Stomach (tissue), 19 donors: ENCODE measurements at places on chromosomes 11 and 22. TPM values are rescaled to one million over a fixed set of nuclear protein-coding genes. Genes with fewer than 3 reads are reported as not detected.

Gene NFAM1
- 18.1 TPM for total RNA-seq

Gene LIF
- not detected for total RNA-seq

Gene BIRC3
- total RNA-seq, result 58.5 TPM

Gene MPEG1
- 18.4 TPM for total RNA-seq

GRCh38 chr22:34986523-34986922, 79.4 kb upstream of the ISX start:
- H3K4me1 ChIP-seq, result no peaks in the 10 kb centered on the region
- DNase-seq, result no peak
- no peaks in the 10 kb centered on the region for H3K36me3 ChIP-seq
- H3K4me3 ChIP-seq, result no peak overlapping the region
- no peaks in the 10 kb centered on the region for H3K27me3 ChIP-seq

Gene MUC6
- total RNA-seq, result 0.29 TPM

DNA sequence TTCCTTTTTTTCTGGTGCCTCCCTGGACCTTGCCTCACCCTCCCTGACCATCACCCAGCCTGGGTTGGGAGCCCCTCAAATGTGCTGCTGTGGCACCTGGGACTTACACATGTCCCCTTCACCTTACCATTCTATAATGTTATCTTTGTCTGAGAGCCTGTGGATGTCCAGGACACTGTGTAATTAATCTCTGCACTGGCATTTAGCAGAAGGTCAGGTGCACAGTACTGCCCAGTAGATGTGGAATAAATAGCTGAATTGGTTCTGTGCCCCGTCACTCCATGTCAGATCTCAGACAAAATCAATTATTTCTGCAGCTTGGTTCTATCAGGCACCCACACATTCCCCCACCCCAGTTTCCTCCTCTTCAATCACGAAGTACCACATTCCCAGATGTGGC, 19.9 kb upstream of the DKK3 start:
- H3K36me3 ChIP-seq, result no peaks in the 10 kb centered on the region
- no peaks in the 10 kb centered on the region for H3K27me3 ChIP-seq
- H3K4me3 ChIP-seq, result no peak overlapping the region
- DNase-seq, result no peak
- H3K4me1 ChIP-seq, result peaks cover 22% of the 10 kb centered on the region
- no peak overlapping the region for H3K27ac ChIP-seq

Gene CEP126
- total RNA-seq, result 2.6 TPM

DNA sequence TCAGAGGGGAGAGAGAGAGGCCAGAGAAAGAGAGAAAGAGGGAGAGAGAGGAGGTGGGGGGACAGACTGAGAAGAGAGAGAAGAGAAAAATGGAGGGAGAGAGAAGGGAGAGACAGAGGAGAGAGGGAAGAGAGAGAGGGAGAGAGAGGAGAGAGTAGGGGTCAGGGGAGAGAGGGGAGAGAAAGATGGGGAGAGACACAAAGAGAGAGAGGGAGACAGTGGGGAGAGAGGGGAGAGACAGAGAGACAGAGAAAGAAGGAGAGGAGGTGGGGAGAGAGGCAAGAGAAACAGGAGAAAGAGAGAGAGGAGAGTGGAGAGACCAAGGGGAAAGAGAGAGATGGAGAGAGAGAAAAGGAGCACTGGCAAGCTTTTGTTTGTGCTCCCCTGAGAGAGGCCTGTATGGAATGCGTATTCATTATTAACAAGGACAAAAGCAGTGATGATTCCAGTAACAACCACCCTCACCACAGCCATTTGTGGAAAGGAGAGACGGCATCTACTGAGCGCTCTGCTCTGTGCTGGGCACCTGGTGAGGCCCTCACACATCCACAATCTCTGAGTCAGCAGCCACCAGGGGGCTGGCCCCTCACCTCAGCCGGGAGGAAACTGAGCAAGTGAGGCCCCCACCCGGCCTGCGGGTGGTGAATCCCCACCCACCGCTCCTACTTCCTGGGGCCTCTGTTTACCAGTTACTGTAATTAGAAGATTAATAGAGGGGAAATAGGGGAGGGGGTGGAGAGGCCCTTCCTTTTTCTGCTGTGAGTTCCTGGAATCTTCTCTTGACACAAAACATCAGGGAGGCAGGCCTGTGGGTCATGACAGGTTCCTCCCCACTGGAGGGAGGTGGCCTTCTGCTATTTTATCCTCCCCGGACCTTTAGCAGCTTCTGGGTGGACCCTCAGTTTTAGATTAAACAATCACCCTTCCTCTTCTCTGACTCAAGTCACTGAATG, 14.6 kb upstream of the MIAT start:
- H3K27me3 ChIP-seq, result peaks cover 19% of the 10 kb centered on the region
- H3K36me3 ChIP-seq, result no peaks in the 10 kb centered on the region
- DNase-seq, result peak; percentile 39
- no peak overlapping the region for H3K4me3 ChIP-seq

GRCh38 chr11:42043312-42043711, 583.9 kb upstream of the LRRC4C start:
- no peak overlapping the region for H3K4me3 ChIP-seq
- no peaks in the 10 kb centered on the region for H3K27me3 ChIP-seq
- H3K4me1 ChIP-seq, result no peaks in the 10 kb centered on the region
- H3K27ac ChIP-seq, result no peak overlapping the region
- H3K36me3 ChIP-seq, result no peaks in the 10 kb centered on the region
- DNase-seq, result no peak

DNA sequence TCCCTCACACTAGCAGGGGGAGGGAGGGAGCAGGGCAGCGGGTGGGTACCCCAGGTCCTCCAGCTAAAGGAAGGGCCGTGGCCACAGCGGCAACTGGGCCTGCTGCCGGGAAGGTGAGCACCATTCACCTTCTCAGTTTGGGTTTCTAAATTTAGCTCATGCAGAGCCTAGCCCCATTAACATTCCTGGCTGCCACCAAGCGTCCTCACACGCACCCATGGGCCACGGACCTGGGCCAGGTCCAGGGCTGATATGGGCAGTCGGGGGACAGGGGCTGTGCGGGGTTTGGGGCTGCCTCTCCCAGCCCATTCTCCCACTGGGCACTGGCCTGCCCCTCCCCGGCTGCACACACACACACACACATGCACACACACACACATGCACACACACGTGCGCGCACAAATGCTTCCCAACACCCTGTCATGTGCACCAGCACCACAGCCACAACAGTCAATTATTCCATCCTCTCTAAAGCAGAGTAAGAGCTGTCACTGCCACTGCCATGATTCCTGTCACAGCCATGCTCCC, 28.7 kb downstream of the SYT7 start:
- no peaks in the 10 kb centered on the region for H3K36me3 ChIP-seq
- peaks cover 7% of the 10 kb centered on the region for H3K4me1 ChIP-seq
- no peak for DNase-seq
- no peak overlapping the region for H3K27ac ChIP-seq
- no peak overlapping the region for H3K4me3 ChIP-seq
- peaks cover 97% of the 10 kb centered on the region for H3K27me3 ChIP-seq

GRCh38 chr11:7672276-7672959, 882 bp downstream of the CYB5R2 start:
- H3K4me3 ChIP-seq, result no peak overlapping the region
- H3K4me1 ChIP-seq, result peaks cover 37% of the 10 kb centered on the region
- H3K27me3 ChIP-seq, result no peaks in the 10 kb centered on the region
- peak; percentile 52 for DNase-seq

DNA sequence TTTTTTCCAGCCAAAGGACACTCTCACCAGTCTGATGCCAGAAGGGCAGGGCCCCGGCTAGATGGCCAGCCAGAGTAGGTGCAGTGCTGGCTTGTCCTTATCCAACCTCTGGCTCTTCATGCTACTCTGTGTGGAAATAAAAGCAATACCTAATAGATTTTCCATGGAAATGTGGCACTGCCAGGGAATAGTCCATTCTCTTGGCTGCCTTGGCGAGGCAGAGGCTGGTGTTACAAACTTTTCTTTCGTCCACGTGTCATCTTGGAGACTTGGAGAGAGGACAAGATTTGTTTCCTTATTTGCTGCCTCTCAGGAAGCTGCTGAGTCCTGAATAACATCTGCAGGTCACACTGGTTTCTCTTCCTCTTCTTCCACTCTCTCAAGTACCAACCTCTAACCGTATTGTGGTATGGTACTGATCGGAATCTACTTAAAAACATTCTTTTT, 17.2 kb upstream of the C1QTNF4 start:
- H3K27me3 ChIP-seq, result no peaks in the 10 kb centered on the region
- H3K36me3 ChIP-seq, result peaks cover 8% of the 10 kb centered on the region
- DNase-seq, result no peak
- H3K27ac ChIP-seq, result no peak overlapping the region

DNA sequence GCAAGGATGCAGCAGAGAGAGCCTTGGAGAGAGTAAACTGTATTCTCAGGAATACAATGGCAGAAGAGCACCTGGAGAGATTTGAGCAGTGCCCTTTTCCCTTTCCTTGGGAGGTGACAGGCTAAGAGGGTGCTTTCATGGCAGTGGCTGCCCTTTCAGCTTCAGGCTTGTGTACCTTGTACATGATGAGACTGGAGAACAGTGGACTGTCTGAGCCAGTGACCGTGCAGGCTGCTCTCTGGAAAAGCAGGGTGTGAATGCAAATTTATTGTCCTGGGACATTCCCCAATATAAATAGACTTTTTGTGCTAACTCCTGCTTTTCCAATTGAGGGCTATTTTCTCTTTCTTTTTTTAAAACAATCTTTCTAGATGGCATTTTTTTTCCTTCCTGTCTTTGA, 99.3 kb downstream of the TRIM44 start:
- no peaks in the 10 kb centered on the region for H3K4me1 ChIP-seq
- no peaks in the 10 kb centered on the region for H3K27me3 ChIP-seq
- DNase-seq, result no peak
- H3K36me3 ChIP-seq, result no peaks in the 10 kb centered on the region

- peak within 1 kb of the TSS; percentile 52 for H3K27ac ChIP-seq
- no peak within 1 kb of the TSS for H3K4me3 ChIP-seq
- H3K4me1 ChIP-seq, result peaks cover 9% of the 10 kb centered on the region
- DNase-seq, result peak; percentile 70
Measured at GRCh38 chr22:36201630-36202319, at the start of gene APOL4. Gene APOL4, minus strand, starts transcription at chr22:36201809. Its CDS starts 75 bp downstream, at chr22:36201734.

DNA sequence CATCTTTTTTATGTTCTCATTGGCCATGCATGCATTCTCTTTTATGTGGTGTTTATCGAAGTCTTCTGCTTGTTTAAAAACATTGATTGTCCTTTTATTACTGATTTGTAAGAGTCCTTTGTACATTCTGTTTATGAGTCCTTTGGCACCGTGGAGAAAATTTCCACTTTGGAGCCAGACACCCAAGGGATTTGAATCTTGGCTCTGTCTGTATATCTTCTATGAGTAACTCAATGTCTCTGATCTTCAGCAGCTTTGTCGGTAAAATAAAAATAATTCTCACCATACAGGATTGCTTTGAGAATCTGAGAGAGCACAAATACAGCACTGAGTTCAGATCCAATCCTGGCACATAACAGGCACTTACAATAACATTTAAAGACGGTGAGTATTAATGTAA, 12.8 kb upstream of the SORL1 start:
- H3K36me3 ChIP-seq, result no peaks in the 10 kb centered on the region
- H3K27me3 ChIP-seq, result no peaks in the 10 kb centered on the region
- no peaks in the 10 kb centered on the region for H3K4me1 ChIP-seq
- no peak overlapping the region for H3K4me3 ChIP-seq

Gene APLNR
- not detected for total RNA-seq
